Activated naive CD8-positive, alpha-beta T cell treated with anti-CD3 and anti-CD28 coated beads for 36 hours (primary cell): ENCODE measurements at places on chromosomes 1 and 21.

- DNase-seq, result no peak
These were observed 11.4 kb downstream of the TMEM81 start for GRCh38 chr1:205072881-205073280.

DNA sequence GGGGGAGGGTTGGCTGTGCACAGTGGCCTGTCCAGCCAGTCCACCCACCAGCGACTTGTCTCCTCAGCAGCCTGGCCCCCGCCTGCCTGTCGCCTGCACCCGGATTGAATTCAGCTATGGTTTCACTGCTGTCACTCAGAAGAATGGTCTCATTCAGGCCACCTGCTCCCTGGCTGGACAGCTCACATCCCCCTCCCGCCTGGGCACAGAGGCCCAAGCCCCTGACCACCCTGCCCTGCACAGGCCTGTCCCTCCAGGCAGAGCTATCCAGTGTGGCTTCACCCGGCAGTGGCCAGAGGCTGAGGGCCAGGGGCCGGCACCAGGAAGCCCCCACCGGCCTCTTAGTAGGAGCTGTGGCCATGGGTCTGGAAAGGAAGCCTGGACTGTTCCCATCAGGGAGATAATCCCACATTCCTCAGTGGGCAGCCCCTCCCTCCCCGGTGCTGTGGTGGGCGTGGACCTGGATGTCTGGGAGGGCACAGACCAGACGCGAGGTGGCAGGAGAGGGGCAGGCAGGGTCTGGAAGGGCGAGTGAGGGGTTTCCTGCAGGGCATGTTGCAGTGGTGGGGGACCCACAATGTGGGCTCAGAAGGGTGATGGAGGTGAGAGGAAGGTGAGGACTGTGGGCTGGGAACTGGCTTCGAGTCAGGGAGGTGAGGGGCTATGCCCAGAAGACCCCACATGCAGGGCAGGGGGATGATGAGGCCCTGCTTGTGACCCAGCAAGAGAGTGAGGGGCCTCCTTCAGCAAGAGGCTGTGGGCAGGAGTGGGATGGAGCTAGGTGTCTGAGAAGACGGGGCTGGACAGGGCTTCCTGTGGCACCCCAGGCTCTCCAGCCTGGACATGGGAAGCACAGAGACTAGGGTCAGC lies 30.4 kb downstream of the WNT9A start:
- DNase-seq, result no peak

GRCh38 chr1:203624341-203624712 lies 2.3 kb upstream of the ATP2B4 start:
- no peak for DNase-seq

- no peak for DNase-seq
These were observed 3.9 kb upstream of the KCNJ9 start for GRCh38 chr1:160077486-160077885.

GRCh38 chr1:83769072-83769471 lies 229.9 kb downstream of the TTLL7 start:
- DNase-seq, result no peak

DNA sequence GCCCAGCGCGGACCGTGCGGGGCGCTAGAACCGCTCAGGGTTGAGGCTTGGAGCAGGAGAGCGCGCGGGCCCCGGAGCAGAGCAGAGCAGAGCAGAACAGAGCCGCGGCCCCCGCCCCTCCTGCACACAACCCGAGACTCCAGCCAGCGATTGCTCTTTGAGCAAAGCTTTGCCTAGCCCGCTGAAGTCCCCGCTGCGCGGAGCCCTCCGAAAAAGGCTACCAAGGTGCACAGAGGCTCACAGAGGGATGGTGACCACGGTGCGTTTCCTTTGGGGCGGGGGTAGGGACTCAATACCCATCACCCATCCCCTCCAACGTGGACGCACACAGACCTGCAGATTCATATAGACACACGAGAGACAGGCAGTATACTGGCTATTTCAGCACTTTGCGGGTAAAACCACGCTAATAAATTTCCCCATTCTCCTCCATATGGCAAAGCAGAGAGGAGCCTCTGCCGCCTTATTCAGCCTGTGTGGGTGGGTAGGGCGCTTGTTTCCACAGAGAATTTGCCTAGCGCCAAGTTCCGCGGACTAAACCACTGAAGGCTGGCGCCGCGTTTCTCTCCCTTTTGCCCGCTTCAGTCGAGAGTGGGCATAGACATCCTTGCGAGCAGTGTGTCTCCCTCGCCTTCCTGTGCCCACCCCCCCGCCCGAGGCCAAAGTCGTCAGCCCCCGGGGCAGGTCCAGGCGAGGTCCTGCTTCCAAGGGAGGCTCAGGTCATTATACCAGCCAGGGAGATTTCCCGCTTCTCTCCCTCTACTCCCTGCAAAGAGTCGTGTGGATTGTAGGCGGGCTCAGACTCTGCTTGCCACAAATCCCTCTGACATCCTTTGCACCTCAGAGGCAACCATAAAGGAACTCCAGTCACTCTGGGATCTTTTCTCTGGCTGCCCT lies 8.5 kb downstream of the HLX start:
- DNase-seq, result no peak

DNA sequence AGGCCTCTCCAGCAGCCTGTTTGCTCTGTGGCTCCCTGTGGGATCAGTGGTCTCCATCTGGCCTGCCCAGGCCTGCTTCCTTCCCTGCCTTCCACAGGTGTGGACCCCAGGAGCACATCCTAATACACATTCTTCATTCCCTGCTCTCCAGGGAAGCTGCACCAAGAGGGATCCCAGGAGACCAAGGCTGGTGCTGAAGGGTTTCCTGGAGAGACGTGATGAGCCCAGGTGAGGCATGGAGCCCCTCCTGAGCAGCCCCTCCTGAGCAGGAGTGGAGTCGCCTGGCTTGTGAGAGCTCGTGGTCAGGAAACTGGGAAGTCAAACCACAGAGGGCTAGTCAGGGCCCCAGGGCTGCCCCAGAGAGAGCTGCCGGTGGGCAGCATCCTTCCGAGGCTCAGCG lies 561.4 kb downstream of the MATN1 start:
- no peak for DNase-seq

DNA sequence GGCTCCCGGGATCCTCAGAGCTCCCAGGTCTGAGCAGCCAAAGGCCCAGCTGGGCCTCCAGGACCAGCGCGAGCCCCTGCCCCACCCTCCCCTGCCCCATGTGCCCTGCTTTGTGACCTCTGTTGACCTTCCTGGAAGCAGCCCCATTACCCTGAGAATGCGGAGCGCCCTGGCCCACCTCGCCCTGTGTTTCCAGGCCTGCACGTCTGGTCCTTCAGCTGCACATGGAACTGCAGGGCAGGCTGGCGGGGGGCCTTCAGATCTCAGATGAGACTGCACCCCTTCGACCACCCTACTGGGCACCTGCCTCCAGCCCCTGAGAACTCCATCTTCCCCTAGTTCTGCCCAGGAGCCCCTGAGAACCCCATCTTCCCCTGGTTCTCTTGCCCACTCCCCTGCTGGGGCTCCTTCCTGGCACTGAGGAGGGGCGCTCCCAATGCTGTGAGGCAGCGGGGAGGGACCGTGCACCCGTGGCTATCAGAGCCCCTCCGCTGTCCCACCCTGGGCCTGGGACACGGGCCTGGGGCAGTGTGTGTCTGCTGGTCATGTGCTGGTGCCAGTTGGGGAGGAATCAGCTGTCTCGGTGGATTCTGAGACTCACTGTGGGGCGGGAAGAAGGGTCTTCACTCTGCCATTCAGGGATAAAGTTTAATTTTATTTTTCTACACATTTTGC lies 25.1 kb downstream of the TMEM201 start:
- no peak for DNase-seq
